ENCODE measurements at places on chromosomes 2 and 18.

DNA sequence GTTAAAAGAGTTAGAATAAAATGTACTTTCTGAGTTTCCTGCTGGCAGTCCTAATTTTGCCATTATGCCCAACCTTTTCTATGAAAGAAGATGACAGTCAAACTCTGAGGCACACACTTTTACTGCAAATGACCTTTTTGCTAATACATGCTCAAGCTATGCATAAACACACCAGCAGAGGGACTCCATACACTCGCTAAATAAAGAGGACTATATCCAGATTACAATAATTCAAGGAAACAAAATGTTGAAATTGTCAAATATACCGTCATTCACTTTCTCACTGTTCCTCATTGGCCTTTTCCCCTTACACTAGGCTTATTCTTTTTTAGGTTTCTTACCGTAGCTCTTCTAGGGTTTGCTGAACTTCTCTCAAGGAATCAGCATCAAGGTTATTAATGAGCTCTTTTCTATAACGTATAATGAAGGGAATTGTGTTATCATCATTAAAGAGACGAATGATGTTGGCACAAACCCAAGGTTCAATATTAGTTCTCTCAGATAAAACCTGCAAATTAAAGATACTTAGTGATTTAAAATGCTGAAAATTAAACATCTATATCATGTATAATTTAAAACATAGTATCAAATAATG is 25.7 kb downstream of the SRBD1 start:
- DNase-seq, result peak; percentile 60

DNA sequence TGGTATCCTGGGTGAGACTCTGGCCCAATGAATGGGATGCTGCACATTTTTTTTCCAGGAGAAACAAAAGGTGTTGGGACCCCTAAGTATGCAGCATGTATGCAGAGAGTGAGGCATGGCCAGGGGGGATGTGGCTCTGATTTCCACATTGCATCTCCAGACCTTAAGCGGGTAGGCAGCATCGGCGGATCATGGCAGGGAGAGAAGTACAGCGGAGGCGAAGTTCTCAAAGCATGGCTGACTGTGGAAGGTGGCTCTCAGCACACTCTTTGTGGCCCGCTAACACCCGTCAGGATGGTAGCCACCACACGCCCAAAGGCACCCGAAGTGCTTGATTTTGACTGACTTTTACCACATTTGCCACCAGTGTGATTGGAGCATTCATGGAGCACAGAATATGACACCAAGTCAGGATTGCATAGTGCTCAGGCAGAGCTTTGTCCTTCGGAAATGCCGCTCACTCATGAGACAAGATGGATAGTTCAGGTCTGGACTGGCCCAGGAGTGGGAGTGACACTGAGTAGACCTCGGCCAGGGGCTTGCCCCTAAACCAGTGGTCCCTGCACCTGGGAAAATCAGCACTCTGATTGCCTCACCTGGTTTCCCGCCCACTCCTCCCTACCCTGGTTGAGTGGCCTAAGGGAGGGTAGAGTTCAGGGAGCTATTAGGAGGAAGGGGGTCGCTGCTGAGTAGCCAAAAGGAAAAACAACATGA is 14.2 kb downstream of the INPP4A start:
- no peak for DNase-seq

GRCh38 chr2:123732563-123732962 is 292.5 kb upstream of the CNTNAP5 start:
- DNase-seq, result no peak

GRCh38 chr2:172434821-172435605 is 7.6 kb downstream of the ITGA6 start:
- peak; percentile 41 for DNase-seq

DNA sequence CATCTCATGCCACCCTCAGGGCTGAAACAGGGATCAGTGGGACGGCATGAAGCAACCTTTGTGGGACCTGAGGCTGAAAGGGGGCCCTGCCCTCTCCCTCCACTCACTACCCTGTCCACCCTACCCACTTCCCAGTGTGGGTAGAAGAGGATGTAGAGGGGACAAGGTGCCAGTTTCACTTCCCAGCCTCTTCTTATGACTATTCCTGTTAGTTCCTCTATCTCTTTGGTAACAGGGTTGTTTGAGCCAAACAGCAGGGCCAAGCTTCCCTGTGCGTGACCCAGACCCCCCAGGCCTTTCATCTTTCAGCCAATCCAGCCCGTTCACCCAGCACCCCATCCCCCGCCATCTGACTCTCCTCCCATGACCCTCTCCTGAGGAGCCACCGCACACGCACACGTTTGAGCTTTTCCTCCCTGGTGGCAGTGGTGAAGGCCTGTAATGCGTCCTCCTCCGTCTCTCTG is 82.3 kb downstream of the STPG4 start:
- no peak for DNase-seq

GRCh38 chr2:110791435-110791834 is 59.1 kb downstream of the ACOXL start:
- no peak for DNase-seq

- DNase-seq, result no peak
Measured at GRCh38 chr2:86675511-86676015, 44.5 kb upstream of the RMND5A start.

DNA sequence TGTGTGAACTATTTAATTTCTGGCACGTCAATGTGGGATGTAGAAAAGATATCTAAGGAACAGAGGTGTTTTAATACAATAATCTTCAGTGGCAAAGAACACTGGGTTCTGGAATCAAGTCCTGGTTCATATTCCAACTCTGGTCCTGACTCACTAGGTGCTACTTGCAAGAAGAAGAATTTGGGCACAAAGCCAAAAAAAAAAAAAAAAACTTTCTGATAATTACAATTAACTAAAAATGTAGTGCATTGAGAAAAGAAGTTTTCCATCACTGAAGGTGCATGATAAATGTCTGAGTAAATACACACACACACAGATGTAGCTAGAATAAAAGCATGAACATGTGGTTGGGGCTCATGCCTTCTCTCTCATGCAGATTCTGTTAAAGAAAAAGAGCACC is 424.4 kb upstream of the REG3G start:
- DNase-seq, result no peak

- no peak for DNase-seq
Measured at GRCh38 chr18:9394046-9394445, 59.5 kb downstream of the TWSG1 start.

DNA sequence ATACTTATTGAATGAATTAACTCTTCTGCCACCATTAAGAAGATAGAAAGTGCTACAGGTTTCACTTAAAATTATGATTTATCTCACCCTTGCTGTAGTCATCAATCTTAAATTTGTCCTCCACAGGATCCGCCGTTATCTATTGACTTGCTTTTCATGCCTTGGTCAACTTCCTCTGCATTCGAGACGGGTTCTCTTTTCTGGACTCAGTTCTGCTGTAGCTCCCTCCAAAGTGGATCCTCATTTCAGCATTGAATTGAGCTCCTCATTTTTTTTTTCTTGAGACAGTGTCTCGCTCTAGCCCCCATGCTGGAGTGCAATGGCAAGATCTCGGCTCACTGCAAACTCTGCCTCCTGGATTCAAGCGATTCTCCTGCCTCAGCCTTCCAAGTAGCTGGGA is 27.6 kb downstream of the INPP5D start:
- DNase-seq, result no peak

- no peak for DNase-seq
Measured at GRCh38 chr2:37154785-37155184, 2.0 kb downstream of the EIF2AK2 start.

- no peak for DNase-seq
Measured at GRCh38 chr2:46230677-46231425, 66.4 kb upstream of the EPAS1 start.

DNA sequence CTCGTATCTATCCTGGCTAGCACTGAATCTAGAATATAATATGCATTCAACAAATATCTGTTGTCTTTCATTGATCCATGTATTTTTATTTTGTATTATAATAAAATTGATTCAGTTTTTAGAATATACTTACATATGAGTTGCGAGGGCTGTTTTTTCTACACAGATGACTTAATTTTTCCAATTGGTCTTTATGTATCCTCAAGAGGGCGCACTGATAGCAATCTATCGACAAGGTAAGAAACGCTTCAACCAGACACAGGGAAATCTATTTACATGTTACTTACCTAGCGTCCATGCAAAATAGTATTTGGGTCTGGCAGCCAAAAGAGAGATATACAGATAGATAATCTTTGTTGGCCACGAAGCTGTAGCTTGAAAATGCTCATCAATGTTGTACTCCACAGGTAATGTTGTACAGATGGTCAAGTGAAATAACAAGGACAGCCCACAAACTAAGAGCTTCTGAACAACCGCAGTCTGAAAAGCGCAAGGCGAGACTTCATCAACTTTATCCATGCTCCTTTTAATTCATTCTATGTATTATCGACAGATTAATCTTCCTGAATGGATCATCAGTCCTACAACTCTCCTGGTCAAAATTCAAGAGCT is 35.5 kb upstream of the KIDINS220 start:
- peak; percentile 71 for DNase-seq

GRCh38 chr2:199850718-199851500 is at the start of gene FTCDNL1:
FTCDNL1 (minus strand) TSS chr2:199851192; CDS start chr2:199848962, 2,230 bp downstream.
- DNase-seq, result peak; percentile 46

DNA sequence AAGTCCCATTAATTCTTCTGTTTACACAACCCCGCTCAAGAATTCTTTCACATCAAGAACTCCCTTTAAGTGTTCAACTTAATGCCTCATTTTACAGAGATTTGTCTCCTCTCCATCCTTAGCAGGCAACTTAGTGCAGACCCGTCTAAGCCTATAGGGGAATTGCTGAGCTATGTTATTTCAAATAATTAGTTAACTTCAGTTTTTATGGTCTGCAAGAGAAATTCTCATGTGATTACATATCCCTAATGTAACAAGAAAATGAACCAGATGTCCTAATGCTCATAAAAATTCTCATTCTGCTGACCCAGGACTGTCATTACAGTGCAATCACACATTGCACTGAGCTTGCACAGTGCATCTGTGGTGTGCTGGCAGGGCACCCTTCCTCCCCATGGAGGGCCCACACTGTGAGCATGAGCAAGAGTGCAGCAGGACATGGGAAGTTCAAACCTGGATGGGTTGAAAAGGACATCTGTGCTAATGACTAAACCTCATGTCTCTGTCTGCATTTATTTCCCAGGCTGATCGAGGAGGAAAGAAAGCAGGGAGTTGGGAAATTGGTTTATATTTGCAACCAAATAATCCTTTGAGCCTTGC is 97.1 kb downstream of the COL5A2 start:
- DNase-seq, result peak; percentile 82

- DNase-seq, result no peak
Measured at GRCh38 chr18:75287700-75288099, 77.1 kb downstream of the TSHZ1 start.

DNA sequence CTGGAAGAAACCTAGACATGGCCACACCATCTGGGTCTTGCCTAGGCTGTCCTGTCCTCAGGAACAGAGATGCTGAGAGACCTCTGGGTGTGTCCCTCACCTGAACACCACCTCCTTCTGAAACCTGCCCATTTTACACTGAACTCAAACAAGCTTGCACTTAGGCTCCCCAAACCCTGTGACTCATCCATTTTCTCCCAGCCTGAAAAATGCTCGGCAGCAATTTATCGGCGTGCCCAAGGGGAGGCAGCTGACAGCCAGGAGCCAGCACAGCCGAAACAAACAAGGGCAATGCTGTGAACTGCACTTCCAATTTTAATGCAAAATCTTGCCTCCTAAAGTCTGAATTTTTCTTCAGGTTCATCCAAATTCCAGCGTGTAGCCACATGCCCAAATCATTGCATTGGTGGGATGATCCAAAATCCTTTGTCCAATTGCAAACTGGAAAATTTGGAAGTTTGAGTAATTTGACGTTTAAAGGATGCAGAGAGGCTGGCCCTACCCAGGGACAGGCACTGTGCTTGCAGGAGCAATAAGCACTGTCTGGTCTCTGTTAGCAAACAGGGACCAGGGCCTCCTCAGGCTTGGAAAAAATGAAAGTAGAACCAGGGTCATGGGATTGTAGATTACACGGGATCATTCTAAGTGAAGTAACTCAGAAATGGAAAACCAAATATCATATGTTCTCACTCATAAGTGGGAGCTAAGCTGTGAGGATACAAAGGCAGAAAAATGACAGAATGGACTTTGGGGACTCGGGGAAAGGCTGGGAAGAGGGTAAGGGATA is 67.7 kb downstream of the GALNT14 start:
- no peak for DNase-seq

DNA sequence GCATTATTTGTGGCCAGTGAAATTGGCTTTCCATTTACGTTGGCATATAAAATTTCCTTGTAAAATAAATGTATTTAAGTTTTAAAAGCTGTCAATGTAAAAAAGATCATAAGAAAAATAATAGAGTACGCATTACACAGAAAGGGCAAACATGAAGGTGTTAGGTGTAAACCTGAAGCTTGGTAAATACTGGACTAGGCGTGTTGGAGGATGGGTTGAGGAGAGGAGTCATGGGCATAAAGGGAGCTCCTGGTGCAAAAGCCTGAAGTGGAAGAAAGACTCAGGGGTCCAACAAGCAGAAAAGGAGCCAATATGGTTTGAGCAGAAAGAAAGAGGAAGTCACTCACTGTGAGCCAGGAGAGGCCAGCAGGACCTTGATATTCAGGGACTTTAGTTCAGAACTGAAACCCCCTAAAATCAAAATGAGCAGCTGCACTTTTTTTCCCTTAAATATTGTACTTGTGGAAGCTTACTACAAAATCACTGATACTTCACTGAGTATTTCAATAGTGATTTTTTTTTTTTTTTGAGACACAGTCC is 24.4 kb downstream of the SP5 start:
- DNase-seq, result no peak

GRCh38 chr2:12424809-12425208 is 291.9 kb upstream of the TRIB2 start:
- DNase-seq, result peak; percentile 39

GRCh38 chr2:136245211-136245610 is 127.3 kb upstream of the CXCR4 start:
- no peak for DNase-seq

- no peak for DNase-seq
Measured at GRCh38 chr18:70354771-70355170, 65.9 kb downstream of the SOCS6 start.

- DNase-seq, result no peak
Measured at GRCh38 chr2:197673606-197674005, 1.8 kb downstream of the RFTN2 start.

DNA sequence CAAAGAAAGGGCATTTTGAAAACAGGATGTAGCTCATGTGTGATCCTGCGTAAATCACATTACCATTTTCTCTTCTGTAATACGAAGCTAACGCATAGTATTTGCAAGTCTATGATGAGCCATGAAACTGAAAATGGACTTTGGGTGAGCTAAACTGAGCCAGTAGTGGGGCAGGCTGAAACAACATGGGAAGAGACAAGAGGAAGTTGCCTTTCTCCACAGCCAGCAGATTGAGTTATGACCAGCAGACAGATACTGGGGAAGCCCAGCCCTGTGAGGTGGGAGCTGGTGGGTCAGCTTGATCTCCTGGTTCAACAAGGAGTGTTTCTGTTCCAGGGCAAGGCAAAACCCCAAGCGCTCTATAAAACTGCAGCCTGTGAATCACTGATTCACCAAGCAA is 11.8 kb downstream of the CYRIA start:
- no peak for DNase-seq

Measured in astrocyte of the spinal cord (primary cell).